Lung (tissue), 17 donors: ENCODE measurements at places on chromosomes 7 and 10. TPM values are rescaled to one million over a fixed set of nuclear protein-coding genes. Genes with fewer than 3 reads are reported as not detected.

DNA sequence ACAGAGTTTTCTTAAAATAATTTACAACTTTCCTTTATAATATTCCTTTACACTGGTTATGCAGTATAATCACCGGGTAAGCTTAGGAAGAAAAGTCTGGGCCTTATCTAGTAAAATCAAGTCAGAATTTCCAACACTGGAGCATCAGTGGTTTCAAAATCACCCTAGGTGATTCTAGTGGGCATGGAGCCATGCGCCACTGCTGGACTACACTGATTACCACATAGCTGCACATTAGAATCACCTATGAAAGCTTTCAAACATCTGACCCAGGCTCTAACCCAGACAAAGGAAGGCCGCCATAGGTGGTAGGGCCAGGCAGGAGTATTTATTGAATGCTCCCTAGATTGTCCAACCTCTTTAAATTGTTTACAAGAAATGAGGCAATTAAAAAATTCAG lies 52.0 kb downstream of the NSUN6 start:
- no peak for DNase-seq
- no peaks in the 10 kb centered on the region for H3K36me3 ChIP-seq
- no peak overlapping the region for H3K4me3 ChIP-seq
- no peaks in the 10 kb centered on the region for H3K27me3 ChIP-seq
- no peaks in the 10 kb centered on the region for H3K4me1 ChIP-seq
- H3K27ac ChIP-seq: no peak overlapping the region

Gene TPK1
- 16.6 TPM for total RNA-seq

- H3K27me3 ChIP-seq: no peaks in the 10 kb centered on the region
- no peaks in the 10 kb centered on the region for H3K36me3 ChIP-seq
- no peak for DNase-seq
- no peak overlapping the region for H3K4me3 ChIP-seq
Measured at GRCh38 chr7:50359258-50359994, 54.9 kb downstream of the IKZF1 start.

Gene OIT3
- 0.49 TPM for total RNA-seq

Gene SLC26A5
- total RNA-seq: 1.1 TPM
